ENCODE measurements at places on chromosomes 3 and 15. TPM values are rescaled to one million over a fixed set of nuclear protein-coding genes. Genes with fewer than 3 reads are reported as not detected.

Gene FAM174B
- 15.1 TPM for total RNA-seq

Gene AKAP13
- 208 TPM for total RNA-seq

Gene CEP70
- total RNA-seq, result 50.3 TPM

Gene GHRL
- total RNA-seq, result not detected

Gene IL17RC
- total RNA-seq, result 64.0 TPM

Gene FBXL22
- total RNA-seq, result 21.7 TPM

Gene C3orf49
- total RNA-seq, result not detected

Gene OR5H2
- total RNA-seq, result not detected

Gene GRK7
- not detected for total RNA-seq

Gene FAM107A
- total RNA-seq, result 109 TPM

Gene INO80
- 18.0 TPM for total RNA-seq

Gene CHRNA7
- total RNA-seq, result 0.13 TPM

Gene ISLR
- 110 TPM for total RNA-seq

DNA sequence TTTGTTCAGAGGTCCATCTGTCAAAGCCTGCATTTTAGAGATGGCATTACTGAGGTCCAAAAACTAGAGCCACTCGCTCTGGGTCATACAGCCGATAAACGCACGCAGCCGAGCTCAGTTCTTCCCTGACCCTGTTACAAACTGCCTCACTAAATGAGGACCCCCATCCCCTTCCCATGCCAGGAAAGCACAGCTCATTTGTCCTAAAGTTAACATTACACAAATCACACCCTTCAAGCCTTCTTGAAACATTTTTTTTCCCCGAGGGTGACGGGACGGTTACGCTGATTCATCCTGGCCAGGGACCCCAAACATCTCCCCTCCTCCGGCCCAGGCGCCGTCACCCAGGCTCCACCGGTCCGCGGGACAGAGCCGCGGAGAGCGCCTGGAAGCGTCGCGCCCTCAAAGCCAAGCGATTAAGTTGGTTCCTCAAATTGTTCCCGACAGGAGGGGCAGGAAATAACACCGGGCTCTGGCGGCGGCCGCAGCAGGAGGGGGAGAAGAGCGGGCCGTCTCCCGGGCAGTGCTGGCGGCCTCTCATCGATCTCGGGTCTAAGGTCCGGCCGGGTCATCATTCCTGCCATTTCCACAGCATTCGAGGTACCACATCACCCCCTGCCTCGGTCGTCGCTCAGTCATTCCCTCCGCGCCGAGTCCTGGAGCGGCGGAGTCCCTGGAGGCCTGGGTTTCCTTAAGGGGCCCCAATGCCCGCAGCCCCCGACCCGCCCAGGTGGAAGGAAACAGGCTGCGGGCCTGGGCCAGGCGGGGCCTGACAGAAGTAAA is 619 bp upstream of the CMTM8 start:
- H3K4me1 ChIP-seq, result peaks cover 24% of the 10 kb centered on the region

GRCh38 chr15:98503970-98504369 is 144.4 kb upstream of the IGF1R start:
- H3K27me3 ChIP-seq, result peaks cover 32% of the 10 kb centered on the region
- H3K4me3 ChIP-seq, result no peak overlapping the region
- H3K27ac ChIP-seq, result no peak overlapping the region
- ATAC-seq, result peak; percentile 90
- H3K4me1 ChIP-seq, result no peaks in the 10 kb centered on the region
- no peaks in the 10 kb centered on the region for H3K36me3 ChIP-seq

- no peaks in the 10 kb centered on the region for H3K27me3 ChIP-seq
- no peaks in the 10 kb centered on the region for H3K36me3 ChIP-seq
- peak; percentile 25 for ATAC-seq
- no peak overlapping the region for H3K4me3 ChIP-seq
These were observed 13.6 kb downstream of the MRPS25 start for GRCh38 chr3:15051531-15051930.

- H3K4me3 ChIP-seq, result peak overlapping the region; percentile 94
- no peaks in the 10 kb centered on the region for H3K36me3 ChIP-seq
- no peaks in the 10 kb centered on the region for H3K4me1 ChIP-seq
- no peaks in the 10 kb centered on the region for H3K27me3 ChIP-seq
- ATAC-seq, result no peak
These were observed 1.6 kb upstream of the KLF13 start for GRCh38 chr15:31324806-31325594.

GRCh38 chr15:90872486-90873184 is 4.2 kb downstream of the FURIN start:
- no peaks in the 10 kb centered on the region for H3K36me3 ChIP-seq
- no peaks in the 10 kb centered on the region for H3K27me3 ChIP-seq
- no peaks in the 10 kb centered on the region for H3K4me1 ChIP-seq
- H3K27ac ChIP-seq, result peak overlapping the region; percentile 96
- no peak for ATAC-seq

DNA sequence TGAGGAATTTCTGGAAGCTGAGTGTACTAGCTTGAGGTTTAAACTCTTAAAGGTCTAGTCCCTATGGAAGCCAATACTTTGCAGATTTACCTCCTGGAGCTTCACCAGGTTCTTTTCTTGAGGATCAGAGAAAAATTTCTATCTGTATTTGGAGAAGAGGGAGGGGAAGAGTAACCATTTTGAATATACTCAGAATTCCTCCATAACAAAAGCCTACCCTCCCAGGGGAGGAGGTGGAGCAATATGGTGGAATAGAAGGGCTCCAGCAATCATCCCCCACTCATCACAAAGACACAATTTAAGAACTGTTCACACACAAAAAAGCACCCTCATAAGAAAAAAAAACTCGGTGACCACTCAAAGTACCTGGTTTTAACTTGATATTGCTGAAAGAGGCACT is 36.0 kb upstream of the PEX5L start:
- no peak for ATAC-seq
- H3K4me1 ChIP-seq, result no peaks in the 10 kb centered on the region
- no peaks in the 10 kb centered on the region for H3K36me3 ChIP-seq
- no peaks in the 10 kb centered on the region for H3K27me3 ChIP-seq

- peak; percentile 82 for ATAC-seq
- H3K4me1 ChIP-seq, result no peaks in the 10 kb centered on the region
- no peaks in the 10 kb centered on the region for H3K36me3 ChIP-seq
- H3K27me3 ChIP-seq, result no peaks in the 10 kb centered on the region
These were observed 463.1 kb upstream of the ARHGEF26 start for GRCh38 chr3:153658136-153658535.

DNA sequence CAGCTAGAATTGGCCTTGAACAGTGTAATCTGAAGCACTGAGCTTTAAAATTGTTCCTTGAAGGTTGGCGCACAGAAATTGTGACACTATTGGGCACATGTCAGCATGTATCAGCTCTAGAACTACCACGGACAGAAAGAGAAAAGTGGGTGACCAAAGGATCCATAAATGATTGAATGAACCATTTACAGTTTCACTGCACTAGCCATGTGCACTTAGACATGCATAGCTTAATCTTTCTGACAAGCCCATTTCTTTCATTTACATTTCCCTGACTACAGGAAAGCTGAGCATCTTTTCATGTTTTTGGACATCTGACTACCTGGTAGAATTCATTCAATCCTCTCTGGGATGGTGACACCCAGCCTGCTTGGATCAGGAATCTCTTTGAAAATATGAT is 36.2 kb downstream of the NUDT16 start:
- H3K36me3 ChIP-seq, result no peaks in the 10 kb centered on the region
- H3K27me3 ChIP-seq, result no peaks in the 10 kb centered on the region
- H3K4me3 ChIP-seq, result no peak overlapping the region

DNA sequence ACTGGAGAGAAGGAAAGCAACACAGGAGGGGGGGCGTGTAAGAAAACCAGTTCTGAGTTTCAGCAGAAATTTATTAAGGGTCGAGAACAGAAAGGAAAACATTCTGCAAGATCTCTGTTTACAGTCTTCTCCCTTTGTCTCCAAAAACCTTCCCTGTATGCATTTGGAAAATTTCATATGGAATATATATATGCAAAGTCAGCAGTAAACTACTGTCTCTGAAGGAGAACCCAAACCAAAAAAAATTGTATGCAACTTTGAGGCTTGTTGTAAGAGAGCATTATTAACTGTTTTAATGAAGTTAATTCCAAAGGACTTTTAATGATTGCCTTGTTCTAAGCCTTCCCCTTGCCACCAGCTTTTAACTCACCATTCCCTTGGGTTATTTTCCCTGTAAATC is 238.2 kb upstream of the GPR149 start:
- ATAC-seq, result no peak
- no peaks in the 10 kb centered on the region for H3K27me3 ChIP-seq
- no peaks in the 10 kb centered on the region for H3K36me3 ChIP-seq
- H3K4me3 ChIP-seq, result no peak overlapping the region
- H3K27ac ChIP-seq, result no peak overlapping the region
- no peaks in the 10 kb centered on the region for H3K4me1 ChIP-seq

DNA sequence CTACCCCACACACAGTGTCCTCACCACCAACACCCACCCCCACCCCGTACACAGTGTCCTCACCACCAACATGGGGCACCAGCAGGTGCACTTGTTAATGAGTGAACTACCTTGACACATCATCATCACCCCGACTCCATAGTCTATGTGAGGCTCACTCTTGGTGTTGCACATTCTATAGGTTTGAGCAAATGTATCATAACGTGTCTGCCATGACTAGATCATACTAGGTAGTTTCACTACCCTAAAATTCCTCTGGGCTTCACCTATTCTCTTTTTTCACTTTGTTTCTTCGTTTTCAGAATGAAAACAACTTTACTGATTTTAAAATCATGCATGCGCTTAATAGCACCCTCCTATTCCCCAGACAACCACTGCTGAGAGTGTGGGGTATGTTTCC is 102.6 kb upstream of the SLC6A6 start:
- H3K27ac ChIP-seq, result no peak overlapping the region
- no peak overlapping the region for H3K4me3 ChIP-seq
- no peak for ATAC-seq

DNA sequence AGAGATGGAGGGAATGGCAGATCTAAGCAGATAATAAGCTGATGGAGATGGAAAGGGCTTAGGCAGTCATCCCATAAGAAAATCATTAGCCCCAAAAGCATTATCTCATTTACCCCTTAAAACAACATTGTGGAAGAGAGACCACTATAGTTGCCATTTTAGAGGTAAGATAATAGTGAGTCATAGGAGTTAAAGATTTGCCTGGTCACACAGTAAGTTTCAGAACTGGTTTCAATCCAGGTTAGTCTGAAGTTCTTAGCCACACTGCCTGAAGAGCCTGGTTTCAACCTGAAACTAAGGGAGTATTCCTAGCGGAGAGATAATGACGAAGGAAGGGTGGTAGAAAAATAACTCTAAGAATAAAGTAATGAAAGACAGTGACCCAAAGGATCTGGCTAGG is 13.0 kb upstream of the UBR1 start:
- no peak for ATAC-seq
- H3K27me3 ChIP-seq, result no peaks in the 10 kb centered on the region
- H3K27ac ChIP-seq, result no peak overlapping the region
- no peak overlapping the region for H3K4me3 ChIP-seq

- H3K36me3 ChIP-seq, result no peaks in the 10 kb centered on the region
- H3K27me3 ChIP-seq, result no peaks in the 10 kb centered on the region
- no peak overlapping the region for H3K27ac ChIP-seq
- no peaks in the 10 kb centered on the region for H3K4me1 ChIP-seq
These were observed 35.2 kb upstream of the TF start for GRCh38 chr3:133711013-133711412.

- ATAC-seq, result no peak
- H3K4me1 ChIP-seq, result no peaks in the 10 kb centered on the region
- no peaks in the 10 kb centered on the region for H3K27me3 ChIP-seq
These were observed 25.8 kb downstream of the LRRK1 start for GRCh38 chr15:100944986-100945385.

GRCh38 chr3:29426302-29427226 is 145.7 kb downstream of the RBMS3 start:
- no peaks in the 10 kb centered on the region for H3K36me3 ChIP-seq
- H3K27ac ChIP-seq, result no peak overlapping the region
- no peaks in the 10 kb centered on the region for H3K27me3 ChIP-seq
- H3K4me3 ChIP-seq, result no peak overlapping the region
- peaks cover 14% of the 10 kb centered on the region for H3K4me1 ChIP-seq

- no peak overlapping the region for H3K27ac ChIP-seq
- no peaks in the 10 kb centered on the region for H3K27me3 ChIP-seq
- H3K4me3 ChIP-seq, result no peak overlapping the region
- no peaks in the 10 kb centered on the region for H3K4me1 ChIP-seq
- ATAC-seq, result no peak
These were observed 277.6 kb downstream of the THSD4 start for GRCh38 chr15:71392861-71393283.

GRCh38 chr3:125152951-125153350 is 59.6 kb downstream of the SLC12A8 start:
- H3K36me3 ChIP-seq, result no peaks in the 10 kb centered on the region
- H3K27me3 ChIP-seq, result no peaks in the 10 kb centered on the region
- H3K27ac ChIP-seq, result no peak overlapping the region
- H3K4me3 ChIP-seq, result no peak overlapping the region
- H3K4me1 ChIP-seq, result no peaks in the 10 kb centered on the region

DNA sequence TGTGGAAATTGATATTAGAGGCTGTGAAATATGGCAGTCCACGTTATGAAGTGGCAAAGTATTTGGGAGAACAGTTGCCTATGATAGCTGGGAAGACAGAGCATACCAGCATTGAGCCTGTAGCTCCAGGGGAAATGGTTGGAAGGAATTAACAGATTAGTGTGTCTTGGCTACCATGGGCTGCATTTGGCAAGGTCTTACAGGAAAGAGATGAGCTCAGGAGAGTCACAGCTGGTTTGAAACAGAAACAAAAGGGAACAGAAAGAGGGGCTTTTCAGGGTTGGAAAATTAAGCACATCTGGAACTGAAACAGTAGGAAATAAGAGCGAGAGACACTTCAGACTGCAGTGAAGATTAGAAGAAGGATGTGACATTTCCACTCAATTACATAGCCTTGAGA is 141.7 kb downstream of the FBLN2 start:
- H3K27me3 ChIP-seq, result peaks cover 17% of the 10 kb centered on the region
- H3K4me3 ChIP-seq, result no peak overlapping the region
- ATAC-seq, result no peak
- no peaks in the 10 kb centered on the region for H3K4me1 ChIP-seq
- H3K36me3 ChIP-seq, result no peaks in the 10 kb centered on the region
- no peak overlapping the region for H3K27ac ChIP-seq

- no peaks in the 10 kb centered on the region for H3K27me3 ChIP-seq
- no peak for ATAC-seq
- no peak overlapping the region for H3K4me3 ChIP-seq
- H3K27ac ChIP-seq, result no peak overlapping the region
These were observed 116.7 kb downstream of the RASA2 start for GRCh38 chr3:141603473-141604035.

GRCh38 chr3:31004025-31004678 is 109.7 kb upstream of the GADL1 start:
- H3K4me3 ChIP-seq, result no peak overlapping the region
- no peaks in the 10 kb centered on the region for H3K4me1 ChIP-seq
- peak; percentile 46 for ATAC-seq
- peak overlapping the region; percentile 31 for H3K27ac ChIP-seq
- H3K27me3 ChIP-seq, result no peaks in the 10 kb centered on the region
- no peaks in the 10 kb centered on the region for H3K36me3 ChIP-seq

GRCh38 chr3:150216866-150217600 is 191.1 kb upstream of the TSC22D2 start:
- peak overlapping the region; percentile 67 for H3K27ac ChIP-seq
- H3K4me3 ChIP-seq, result no peak overlapping the region
- no peaks in the 10 kb centered on the region for H3K36me3 ChIP-seq
- ATAC-seq, result no peak

- no peak overlapping the region for H3K4me3 ChIP-seq
- no peak for ATAC-seq
- H3K27ac ChIP-seq, result no peak overlapping the region
- no peaks in the 10 kb centered on the region for H3K36me3 ChIP-seq
These were observed 107.6 kb upstream of the ZBTB20 start for GRCh38 chr3:115254492-115255196.

All from gastroesophageal sphincter (tissue), 4 donors.